ENCODE measurements at places on chromosomes 4 and X.

- DNase-seq, result no peak
These were observed 38.5 kb downstream of the NEK1 start for GRCh38 chr4:169573889-169574288.

DNA sequence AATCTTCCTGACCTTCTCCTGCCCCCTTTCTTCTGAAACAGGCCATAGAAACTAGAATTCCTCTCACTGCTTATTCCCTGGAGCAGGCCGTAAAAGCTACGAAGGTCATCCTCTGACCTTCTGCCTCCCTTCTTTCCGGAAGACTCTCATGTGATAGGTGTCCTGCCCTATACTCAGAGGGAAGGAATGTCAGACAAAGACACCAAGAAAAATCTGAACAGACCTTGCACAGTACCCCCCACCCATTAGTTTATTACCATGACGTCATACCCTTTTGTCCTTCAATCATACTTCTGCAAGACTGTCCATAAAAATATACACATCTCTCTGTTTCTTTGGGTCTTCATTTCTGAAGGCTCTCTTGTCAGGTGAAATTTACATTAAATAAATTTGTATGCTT is 1523.9 kb downstream of the RPA4 start:
- DNase-seq, result no peak

DNA sequence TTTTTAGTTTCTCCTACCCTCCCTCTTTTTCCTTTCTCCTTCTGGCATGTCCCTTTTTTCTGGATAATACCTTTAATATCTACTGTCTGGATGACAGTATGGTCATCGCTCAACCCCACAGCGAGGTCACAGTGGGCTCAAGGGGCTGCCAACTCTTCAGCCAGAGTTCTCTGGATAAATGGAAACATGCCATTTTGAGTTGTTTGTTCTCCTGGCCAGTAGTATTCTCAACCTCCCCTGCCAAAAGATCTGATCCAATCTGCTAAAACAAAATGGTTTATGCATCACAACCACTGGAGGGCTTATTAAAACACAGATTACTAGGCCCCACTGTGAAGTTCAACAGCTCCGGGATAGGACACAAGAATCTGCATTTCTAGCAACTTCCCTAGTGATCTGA is 5.0 kb upstream of the LAMP2 start:
- DNase-seq, result no peak

GRCh38 chr4:107866726-107867125 is 42.0 kb downstream of the SGMS2 start:
- DNase-seq, result no peak

GRCh38 chrX:274904-275475 is 6.2 kb upstream of the PLCXD1 start:
- no peak for DNase-seq

GRCh38 chrX:100731441-100732281 is at the start of gene SYTL4:
Gene SYTL4, minus strand, starts transcription at chrX:100732121. Its CDS starts 30,084 bp downstream, at chrX:100702037.
- peak; percentile 28 for DNase-seq

- DNase-seq, result no peak
These were observed 3.4 kb downstream of the GALNT7 start for GRCh38 chr4:173171987-173172386.

DNA sequence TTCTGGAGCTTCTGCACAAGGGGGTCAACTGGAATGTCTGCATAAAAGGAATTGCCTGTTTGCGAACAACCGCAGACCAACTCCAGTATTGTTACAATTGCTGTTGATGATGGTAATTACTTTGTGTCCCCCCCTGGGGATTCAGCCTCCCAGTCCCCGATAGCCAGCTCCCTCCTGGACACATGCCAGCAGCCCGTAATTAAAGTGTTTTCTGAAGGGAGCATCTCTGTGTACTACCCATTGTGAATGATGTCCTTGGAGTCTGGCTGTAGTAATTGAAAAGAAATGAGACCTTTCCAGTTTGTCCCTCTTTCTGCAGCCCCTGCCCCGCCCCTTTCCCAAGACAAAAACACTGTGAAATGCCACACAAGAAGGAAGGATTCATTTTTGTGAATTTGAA is 377.1 kb upstream of the LCORL start:
- DNase-seq, result peak; percentile 11

DNA sequence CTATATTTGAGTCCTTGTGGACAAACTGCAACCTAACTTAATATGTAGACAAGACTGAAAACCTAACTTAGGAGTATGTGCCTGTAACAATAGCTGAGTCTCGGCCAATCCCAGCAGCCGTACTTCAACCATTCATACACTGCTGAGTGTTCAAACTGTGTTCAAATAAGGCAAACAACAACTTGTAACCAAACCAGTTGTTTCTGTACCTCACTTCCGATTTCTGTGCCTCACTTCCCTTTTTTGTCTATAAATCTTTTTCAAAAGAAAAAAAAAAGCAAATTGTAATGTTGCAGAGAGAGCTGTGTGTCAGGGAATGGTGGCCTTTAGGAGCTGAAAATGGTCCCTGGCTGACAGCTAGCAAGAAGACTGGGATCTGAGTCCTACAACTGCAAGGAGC is 46.0 kb downstream of the GEMIN8 start:
- DNase-seq, result no peak

DNA sequence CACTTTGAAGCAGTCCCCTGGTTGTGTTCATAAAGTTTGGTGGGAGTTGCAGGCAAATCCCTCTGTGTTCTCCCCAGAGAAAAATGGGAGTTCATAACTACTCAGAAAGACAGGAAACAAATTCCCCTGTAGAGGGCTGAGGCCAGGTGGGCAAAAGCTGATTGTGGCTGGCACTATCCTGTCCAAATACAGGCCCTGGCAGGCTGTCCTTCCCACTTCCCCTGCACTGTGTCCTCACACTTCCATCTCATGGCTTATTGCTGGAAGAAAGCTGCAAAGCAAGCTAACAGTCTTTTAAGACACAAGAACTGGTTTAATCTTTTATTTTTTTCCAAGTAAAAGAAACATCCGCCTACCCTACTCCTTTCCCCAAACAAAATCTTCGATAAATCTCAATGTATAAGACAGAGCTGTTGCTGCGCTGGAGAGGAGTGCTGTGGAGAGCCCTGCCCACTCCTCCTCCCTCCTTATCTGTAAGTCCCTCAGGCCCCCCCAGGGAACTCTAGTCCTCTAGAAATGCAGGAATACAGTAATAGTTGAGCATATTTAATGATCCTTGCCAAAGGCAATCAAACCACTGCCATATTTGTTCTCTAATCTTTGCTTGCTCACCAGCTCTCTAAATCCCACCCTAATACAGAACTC is 14.0 kb downstream of the TAPT1 start:
- DNase-seq, result no peak

DNA sequence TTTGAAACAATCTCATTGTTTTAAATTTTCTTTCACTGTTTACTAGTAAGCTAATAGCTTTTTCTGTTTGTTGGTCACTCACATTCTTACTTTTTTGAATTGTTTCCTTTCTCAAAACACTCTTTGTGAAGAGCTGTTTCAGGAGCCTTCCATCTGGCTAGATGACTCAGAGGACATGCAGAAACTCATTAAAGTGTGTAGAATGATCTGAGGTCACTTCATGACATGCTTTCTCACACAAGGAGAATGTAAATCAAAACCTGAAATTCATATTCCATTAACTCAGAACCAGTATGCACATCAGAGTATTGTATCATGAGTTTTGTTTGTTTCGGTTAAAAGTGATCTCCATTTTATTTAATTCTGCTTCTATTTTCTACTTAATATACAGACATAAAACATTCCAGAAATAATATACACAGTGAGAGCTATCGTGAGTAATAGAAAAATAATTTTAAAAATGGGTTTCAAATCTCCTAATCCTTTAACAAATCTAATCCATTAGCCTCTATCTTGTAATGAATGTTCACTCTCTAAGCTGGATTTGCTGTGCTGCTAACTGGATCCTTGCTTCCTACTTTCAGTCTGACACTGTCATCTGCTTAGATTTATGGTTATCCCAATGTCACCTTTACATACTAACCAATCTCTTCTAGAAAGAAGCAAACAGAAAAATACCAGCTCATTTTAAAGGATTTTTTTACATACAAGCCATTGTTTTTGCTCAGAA is 449.6 kb downstream of the FSTL5 start:
- DNase-seq, result peak; percentile 71

GRCh38 chr4:183098019-183098722 is 886 bp upstream of the WWC2 start:
- DNase-seq, result peak; percentile 87

DNA sequence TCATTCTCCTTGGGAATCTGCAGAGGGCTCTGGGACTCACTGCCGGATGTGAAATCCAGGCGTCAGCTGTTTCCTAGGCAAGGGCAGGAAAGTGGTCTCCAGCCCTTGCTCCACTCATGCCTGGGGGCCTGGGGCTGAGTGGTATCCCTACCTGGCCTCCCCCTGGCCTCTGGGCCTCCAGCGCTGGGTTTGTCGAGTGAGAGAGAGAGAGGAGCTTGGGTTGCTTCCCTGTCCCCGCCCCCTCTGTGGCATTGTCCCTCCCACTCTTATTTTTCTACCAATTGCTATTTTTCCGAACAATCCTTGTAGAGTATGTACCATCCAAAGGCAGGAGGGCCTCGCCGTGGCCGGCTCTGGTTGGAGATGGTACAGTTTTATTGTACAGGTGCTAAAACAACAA is 53.1 kb downstream of the ELF4 start:
- DNase-seq, result no peak

GRCh38 chr4:146943691-146944375 is 1.8 kb downstream of the TTC29 start:
- peak; percentile 2 for DNase-seq

GRCh38 chrX:82342531-82342930 is 1140.6 kb downstream of the SH3BGRL start:
- DNase-seq, result no peak

- no peak for DNase-seq
These were observed 296.6 kb upstream of the PRPS2 start for GRCh38 chrX:12494400-12495138.

- DNase-seq, result no peak
These were observed 14.8 kb downstream of the TIGD2 start for GRCh38 chr4:89125901-89126782.

DNA sequence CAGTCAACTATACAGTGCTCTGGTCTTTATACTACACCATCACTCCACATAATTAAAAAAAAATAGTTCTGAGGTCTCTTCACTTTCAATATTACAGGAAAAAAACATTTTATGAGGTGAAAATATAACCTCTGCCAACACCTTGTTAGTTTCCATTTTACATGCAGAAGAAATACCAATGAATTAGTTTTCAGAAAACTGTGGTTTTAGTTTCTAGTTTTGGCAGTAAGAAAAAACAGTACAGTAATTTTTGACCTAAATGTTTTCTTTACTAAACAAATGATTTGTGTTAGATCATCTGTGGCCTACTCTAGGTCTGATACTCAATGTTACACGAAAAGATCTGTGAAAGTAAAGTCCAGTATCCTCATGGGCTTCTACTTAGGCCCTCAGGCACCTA is 10.0 kb downstream of the SULT1E1 start:
- DNase-seq, result no peak

- DNase-seq, result no peak
These were observed 317.9 kb downstream of the OPHN1 start for GRCh38 chrX:68115371-68115770.

DNA sequence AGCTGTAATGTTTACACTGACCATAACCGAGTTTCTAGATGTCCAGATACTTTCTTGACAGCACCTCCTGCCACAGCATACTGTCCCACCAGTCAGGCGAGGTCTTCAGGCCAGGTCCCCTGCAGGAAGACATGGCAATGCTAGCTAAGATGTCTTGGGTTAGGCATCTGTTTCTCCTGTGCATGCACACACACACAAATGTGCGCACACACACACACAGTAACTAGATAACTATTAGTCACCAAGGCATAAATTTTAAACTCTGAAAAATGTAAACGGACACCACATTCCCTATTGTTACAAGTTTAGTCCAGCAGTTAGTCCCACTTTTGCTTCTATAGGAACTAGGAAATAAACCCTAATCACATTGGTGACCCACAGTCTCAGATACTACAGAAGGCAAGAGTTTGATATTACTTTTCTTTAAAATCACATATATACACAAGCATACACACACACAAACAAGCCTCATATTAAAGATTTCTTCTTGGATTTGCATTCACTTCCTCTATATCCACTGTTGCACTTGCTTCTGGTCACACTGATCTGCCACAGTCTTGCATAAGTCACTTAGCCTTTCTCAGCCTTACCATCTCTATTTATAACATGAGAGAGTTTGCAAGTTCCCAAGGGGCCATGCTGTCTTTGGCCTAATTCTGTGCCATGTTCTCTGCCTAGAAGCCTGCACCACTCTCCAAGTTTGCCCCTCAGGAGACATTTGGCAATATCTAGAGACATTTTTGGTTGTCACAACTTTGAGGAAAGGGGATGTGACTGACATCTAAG is 32.2 kb downstream of the IL21 start:
- DNase-seq, result peak; percentile 4

GRCh38 chrX:138777230-138777629 is 65.7 kb upstream of the FGF13 start:
- DNase-seq, result no peak

DNA sequence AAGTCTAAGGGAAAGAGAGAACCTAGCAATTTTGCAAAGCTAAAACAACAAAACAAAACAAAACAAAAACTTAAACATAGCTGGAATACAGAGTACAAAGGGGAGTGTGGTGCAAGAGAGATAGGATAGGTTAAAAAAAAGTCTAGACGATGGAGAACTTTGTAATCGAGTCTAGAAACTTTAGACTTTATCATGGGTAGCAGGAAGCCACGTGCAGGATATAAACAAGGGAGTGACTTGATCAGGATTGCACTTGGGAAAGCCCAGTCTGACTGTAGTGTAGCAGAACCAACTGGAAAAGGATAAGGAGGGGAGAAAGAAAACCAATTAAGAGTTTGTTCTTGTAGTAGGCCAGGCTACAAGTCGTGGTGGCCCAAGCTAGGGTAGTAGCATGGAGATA is 750.1 kb downstream of the RPA4 start:
- no peak for DNase-seq

DNA sequence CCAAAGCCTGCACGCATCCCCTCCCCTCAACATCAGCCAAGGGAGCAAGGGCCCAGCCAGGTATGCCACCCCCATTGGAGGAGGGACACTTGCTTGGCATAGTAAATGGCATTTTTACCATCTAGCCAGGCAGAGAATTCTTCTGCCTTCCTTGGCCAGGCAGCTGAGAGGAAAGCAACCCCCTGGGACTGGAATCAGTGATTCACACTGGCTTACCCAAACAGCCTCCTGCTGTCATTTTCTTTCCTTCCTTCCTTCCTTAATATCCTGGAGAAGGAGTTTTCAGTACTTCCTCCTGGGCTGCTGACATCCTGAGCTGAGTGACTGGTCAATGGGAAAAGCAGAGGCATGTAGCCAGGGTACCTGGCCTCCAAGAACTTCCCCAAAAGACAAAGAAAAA is 28.6 kb upstream of the KIAA1210 start:
- DNase-seq, result no peak

DNA sequence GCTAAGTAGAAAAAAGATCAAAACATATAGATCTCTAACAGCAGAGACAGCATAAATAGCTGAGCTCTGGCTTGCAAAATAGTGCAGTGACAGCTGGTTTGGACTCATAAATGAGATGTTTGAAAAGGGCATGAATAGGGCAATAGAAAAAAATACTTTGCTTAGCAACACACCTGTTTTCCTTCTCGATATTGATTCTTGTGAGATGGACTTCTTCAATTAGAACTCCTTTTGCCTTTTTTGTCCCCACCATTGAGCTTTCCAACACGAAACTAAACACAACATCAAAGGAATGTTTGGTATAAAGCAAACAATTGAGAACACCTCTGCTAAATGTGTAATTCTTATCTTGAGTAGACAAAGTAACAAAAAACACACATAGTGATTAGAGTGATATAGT is 726.3 kb downstream of the RAPGEF2 start:
- DNase-seq, result no peak

GRCh38 chr4:60088807-60089486 is 1111.2 kb upstream of the ADGRL3 start:
- no peak for DNase-seq

GRCh38 chr4:2330091-2331042 is 68.5 kb upstream of the MXD4 start:
- peak; percentile 85 for DNase-seq
